ENCODE measurements at places on chromosomes 2 and 18.

DNA sequence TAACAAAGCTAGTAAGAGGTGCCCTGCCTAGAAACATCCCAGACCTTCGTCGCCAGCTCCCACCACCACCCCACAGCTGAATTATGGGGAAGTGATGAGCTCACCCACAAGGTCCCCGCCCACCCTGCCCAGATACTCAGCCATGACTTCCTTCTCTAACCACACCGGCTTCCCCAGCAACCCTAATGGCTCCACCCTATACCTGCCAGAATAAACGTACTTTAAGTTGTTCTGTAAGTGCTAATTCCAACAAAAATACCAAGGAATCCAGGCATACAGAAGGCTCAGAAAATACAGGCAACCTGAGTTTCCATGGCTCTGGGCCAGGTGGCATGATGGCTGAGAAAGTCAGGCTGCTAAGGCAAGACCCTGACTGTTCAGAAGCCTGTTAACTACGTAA, 39.1 kb downstream of the TMEM163 start:
- DNase-seq = no peak
- H3K27me3 ChIP-seq = no peaks in the 10 kb centered on the region
- no peak overlapping the region for H3K27ac ChIP-seq
- H3K4me3 ChIP-seq = no peak overlapping the region

DNA sequence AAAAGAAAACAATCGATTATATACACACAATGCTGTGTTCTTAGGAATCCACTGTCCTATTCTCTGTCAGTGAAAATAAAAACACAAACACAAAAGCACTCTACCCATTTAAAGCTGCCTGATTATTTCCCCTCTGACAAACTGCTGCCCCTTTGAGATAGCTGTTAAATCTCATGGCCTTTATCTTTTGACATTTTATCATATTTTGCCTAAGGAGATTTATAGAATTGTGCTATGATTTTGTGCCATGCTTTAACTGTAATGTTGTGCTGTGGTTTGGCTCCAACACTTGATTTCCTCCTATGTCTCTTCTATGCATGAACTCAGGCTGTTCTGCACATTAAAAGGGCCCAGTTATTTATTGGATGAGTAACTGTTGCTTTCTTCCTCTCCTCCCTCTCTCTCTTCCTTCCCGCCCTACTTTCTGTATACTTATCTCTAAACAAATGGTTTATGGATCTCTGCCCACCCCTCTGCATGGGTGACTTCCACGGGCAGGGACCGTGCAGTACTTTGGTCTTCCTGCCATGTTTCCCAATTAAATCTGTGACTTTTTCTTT, 1096.6 kb downstream of the TSN start:
- H3K4me1 ChIP-seq = no peaks in the 10 kb centered on the region
- H3K27me3 ChIP-seq = no peaks in the 10 kb centered on the region
- H3K27ac ChIP-seq = no peak overlapping the region

- no peak for DNase-seq
- no peaks in the 10 kb centered on the region for H3K36me3 ChIP-seq
- no peaks in the 10 kb centered on the region for H3K27me3 ChIP-seq
- H3K27ac ChIP-seq = no peak overlapping the region
- H3K4me1 ChIP-seq = no peaks in the 10 kb centered on the region
These were observed 70.9 kb downstream of the ACVR1C start for GRCh38 chr2:157557770-157558169.

- no peak overlapping the region for H3K27ac ChIP-seq
- no peak overlapping the region for H3K4me3 ChIP-seq
- peaks cover 28% of the 10 kb centered on the region for H3K27me3 ChIP-seq
- no peaks in the 10 kb centered on the region for H3K4me1 ChIP-seq
- no peak for DNase-seq
These were observed 216.9 kb downstream of the CELF4 start for GRCh38 chr18:37348729-37349128.

DNA sequence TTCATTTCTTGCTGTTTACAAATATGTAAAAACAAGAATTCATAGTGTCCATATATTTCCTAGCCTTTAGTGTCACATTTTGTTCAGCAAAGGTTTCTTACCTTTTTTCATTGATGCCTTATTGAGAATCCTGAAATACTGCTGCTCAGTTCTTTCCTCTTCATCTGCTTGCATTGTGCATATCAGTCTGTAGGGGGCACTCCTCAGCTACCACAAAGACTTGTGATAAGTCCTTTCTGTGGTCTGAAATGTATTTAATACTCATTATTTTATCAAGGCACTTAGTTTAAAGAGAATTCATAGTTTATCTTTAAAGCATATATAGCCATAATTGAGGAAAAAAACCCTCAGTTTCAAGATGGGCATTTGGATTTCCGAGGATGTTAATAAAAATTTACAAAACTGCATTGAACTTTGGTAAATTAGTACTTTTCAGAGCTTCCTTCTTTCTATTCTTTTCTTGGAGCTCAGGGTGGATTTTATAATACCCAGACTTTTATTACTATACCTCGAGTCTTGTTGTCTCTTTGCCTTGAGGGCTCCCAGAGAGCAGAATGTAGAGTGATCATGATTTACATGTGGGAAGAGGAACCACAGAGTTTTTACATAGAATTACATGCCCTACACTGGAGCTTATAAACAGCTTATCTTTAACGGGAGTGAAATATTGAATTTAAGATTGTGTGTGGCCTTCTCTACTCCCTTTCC, 570.1 kb downstream of the PLCL1 start:
- no peak overlapping the region for H3K4me3 ChIP-seq
- no peak overlapping the region for H3K27ac ChIP-seq

- no peak overlapping the region for H3K4me3 ChIP-seq
- no peak for DNase-seq
- no peaks in the 10 kb centered on the region for H3K4me1 ChIP-seq
These were observed 102.8 kb downstream of the DCDC2C start for GRCh38 chr2:3806168-3806567.

DNA sequence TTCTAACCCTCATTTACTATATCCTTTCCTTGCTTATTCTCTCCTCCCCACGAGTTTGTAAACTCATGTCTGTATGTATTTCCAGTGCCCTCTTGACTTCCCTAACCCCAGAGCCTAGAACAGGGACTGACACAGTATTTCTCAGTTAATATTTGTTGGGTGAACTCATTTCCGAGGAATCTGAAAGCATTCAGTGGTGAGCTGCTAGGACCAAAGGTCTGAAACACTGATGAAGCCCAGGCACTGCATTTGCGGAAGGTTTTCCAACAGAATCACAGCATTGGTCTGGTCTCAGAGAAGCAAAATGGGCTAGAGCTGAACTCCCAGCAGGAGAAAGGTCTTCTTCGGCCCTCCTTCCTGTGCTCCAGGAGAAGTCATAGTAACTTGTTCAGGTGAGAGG, 56.8 kb downstream of the SOX11 start:
- no peaks in the 10 kb centered on the region for H3K36me3 ChIP-seq
- no peak overlapping the region for H3K4me3 ChIP-seq

DNA sequence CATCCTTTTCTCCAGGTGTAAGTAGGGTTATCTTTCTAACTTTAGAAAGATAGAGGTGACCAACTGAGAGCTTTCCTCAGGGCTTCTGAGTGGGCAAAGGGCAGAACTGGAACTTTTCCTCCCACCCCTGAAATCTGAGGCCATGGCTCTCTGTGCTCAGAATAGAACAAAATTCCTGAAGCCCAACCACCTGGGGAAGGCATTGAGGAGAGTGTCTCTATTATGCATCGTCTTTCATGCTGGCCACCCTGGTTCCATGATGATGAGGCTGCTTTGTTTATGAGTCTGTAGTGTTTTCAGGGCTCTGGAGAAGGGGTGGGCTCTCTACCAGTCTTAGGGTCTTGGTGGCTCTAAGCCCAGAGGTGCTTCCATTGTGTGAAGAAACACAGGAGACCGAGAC, 30.7 kb upstream of the IL1R1 start:
- no peak overlapping the region for H3K27ac ChIP-seq
- H3K27me3 ChIP-seq = no peaks in the 10 kb centered on the region
- no peaks in the 10 kb centered on the region for H3K36me3 ChIP-seq
- no peak for DNase-seq
- H3K4me1 ChIP-seq = no peaks in the 10 kb centered on the region

DNA sequence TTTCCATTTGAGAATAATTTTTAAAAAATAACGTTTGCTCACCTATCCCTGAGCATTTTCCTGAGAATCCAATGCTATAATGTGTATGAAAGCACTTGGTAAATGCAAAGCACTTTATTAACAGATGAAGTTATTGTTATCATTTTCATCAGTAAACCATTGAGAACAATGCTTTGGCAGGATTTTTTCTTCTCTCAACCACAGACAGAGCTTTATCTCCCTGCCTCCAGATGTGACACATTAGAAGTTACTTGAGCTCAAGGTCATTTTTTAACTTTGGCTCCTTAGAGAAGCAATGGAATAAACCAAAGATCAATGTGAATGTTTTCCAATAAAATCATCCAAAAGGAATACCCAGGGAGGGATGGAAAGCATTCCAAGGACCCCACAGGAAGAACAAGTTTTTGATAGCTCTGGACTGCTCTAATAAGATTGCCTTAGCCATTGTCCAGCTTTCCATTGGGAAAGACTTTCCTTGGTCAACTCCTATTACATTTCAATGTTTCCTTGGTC, 118.9 kb upstream of the NT5C1B start:
- no peak overlapping the region for H3K27ac ChIP-seq
- no peak for DNase-seq
- H3K4me1 ChIP-seq = no peaks in the 10 kb centered on the region
- no peak overlapping the region for H3K4me3 ChIP-seq

Data from heart right ventricle (tissue), 16 donors.